Keratinocyte (primary cell): ENCODE measurements at places on chromosomes 4 and X.

DNA sequence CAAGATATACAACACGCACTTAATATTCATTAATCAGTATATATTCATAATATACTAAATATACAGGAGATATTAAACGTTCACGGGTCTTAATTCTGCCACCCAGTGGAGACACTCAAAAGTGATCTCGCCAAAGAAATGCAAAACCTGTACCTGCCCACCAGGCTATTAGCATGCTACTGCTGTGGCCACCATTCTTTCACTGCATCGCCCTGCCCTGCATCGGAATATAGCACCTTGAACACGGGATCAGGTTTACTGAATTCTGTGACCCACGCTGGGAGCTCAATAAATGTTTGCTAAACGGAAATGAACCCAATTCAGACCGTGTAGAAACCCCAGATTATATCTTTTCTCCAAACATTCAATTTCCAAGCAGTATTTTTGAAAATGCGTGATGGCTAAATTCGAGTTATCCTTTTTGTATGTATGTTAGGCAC, 840 bp upstream of the CLCN3 start:
- DNase-seq = no peak

DNA sequence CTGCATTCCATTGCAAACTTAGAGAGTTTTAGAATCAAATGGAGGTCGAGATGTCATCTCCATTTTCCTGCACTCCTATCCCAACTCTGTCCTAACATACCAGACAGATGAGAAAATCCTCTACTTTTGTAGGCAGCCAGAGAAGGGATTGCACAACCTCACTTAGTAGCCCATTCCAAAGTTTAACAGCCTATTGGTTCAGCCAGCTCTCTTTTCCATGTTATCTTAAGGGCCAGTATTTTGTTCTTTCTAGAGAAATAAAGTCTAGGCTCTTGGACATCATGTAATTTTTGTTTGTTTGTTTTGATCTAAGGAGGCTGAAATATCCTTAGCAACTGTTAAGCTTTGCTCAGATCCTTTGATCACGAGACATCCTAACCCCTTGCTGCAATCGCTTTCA, 173.0 kb downstream of the COX18 start:
- no peak for DNase-seq

- DNase-seq = peak; percentile 28
Observed at GRCh38 chr4:24322511-24322910, 261.8 kb downstream of the DHX15 start.

DNA sequence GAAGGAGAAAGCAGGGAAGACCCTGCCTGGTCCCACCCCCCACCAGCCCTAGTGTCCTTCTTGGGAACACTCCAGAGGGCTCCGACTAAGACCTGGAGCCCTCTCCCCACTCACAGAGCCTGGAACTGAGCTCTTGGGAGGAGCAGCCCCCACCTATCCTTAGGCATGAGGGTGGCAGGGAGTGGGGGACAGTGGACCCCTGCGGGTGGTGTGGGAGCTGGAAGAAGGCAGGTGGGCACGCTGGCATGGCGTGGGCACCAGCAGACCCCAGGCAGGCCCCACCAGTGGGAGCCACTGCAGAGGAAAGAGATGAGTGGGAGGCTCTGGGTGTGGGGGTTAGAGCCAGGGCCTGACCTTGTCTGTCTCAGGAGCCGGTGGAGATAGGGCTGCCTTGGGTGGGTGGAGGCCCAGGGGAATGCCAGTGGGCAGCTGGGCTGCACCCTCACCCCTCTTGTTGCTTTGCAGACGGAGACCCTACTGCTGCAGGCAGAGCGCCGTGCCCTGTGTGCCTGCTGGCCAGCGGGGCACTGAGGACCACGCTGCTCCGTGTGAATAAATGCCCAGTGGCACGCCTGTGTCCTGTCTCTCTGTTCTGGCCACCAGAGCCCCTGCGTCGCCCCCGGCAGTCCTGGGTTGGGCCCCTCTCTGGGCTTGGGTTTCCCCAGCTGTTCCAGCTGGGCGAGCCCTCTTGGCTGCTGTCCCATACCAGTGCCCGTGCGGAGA, 15.6 kb upstream of the NAT8L start:
- no peak for DNase-seq

DNA sequence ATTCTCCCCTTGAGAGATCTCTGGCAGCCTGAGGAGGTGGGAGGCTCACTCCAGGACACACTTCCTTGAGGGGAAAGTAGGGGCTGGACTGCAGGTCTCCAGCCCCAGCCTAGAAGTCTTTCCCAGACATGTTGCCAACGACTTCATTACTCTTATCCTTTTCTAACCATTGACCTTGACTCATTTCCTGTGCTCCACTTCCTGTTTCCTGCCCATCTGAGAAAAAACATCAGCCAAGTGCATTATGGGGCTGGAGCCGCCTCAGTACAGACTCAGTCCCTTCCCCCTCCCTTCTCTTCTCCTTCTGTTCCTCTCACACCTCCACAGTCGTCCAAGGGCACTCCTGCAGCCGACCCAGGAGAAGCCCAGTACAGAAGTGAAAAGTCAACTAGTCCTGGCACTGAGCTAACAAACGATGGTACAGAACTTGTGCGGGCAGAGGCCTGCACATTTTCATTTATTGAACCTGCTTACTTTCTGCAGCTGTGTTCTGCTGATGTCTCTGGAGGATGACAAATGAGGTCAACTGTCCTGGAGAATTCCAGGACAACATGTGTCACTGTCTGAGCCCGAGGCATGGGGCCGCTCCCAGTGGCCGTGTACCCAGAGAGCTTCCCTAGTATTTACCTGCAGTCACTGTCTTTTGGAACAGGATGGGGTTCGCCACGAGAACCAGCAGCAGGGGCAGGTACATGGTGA, 20.1 kb downstream of the GPR143 start:
- no peak for DNase-seq

DNA sequence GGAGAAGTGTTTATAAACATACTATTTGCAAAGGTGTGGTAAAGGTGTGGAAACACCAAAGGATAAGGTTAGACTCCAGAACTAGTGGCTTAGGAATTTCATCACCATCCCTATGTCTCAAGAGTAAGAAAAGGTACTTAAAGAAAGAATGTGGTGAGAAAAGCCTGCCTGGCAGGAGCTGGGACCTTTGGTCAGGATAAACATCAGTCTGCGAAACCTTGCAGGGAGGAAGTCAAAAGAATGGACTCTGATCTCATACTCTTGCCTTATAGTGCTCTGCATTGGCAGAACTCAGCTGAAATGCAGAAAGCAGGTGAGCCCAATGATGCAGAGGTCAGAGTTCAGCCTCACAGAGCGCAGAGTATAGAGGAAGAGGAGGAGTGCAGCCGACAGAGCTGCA, 97.2 kb upstream of the NR3C2 start:
- no peak for DNase-seq

DNA sequence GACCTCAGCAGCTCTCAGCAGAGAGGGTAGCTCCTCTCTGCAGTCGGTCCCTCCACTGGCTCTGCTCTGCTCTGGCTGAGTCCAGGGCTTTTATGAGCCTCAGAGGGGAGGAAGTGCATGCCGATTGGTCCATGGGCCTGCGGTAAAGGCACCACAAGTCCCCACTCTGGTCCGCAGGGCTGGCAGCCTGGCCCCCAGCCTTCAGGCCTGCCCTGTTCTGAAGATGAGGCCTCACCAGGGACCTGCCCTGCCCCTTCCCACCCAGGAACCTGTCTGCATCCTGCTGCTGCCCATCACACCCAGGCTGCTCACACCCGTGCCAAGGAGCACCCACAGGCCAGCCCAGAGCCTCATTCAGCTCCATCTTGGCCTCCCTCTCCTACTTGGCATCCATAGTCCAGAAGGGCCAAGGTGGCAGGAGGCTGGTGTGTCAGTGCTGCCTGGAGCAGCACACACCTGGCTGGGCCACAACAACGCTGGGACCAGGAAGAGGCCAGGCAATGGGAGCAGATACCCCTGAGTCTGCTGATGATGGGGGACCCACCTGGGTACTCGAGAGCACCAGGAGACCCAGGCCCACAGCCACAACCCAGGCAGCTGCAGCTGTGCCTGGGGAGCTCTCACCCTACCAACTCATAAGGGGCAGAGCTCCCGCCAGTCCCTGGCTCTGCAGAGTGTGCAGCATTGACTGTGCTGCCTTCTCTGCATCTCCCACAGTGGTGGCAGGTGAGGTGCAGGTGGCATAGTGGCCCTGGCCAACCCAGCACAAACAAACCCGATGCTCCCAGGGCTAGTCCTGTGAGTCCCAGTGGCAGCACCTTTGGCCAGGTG, 191.9 kb upstream of the NUDT6 start:
- no peak for DNase-seq

DNA sequence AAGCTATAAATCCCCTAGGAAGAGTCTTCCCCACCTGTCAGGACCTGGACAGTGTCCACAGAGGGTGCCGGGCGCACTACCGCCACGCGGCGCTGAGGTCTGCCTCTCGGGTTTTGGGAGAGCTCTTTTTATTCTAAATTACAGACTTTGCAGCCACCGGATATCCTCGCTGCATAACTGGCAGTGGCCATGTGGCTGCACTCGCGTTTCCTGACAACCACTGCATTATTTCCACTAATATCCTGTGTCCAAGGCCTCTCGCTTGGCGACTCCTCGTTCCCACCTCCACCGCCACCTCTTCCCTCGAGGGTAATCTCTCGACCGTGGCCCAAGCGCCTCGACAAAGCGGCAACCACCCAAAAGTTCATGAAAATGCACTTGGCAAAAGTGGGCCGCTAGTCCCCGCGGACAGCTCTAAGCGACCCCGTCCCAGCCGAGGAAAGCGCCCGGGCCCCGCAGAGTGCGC, 512 bp upstream of the TMEM131L start:
- DNase-seq = no peak

GRCh38 chr4:40227284-40227683, 30.5 kb downstream of the RHOH start:
- no peak for DNase-seq

- no peak for DNase-seq
Observed at GRCh38 chrX:29299684-29300083, 712.4 kb downstream of the IL1RAPL1 start.

GRCh38 chrX:52576474-52576873, 59.6 kb upstream of the XAGE1B start:
- DNase-seq = no peak

DNA sequence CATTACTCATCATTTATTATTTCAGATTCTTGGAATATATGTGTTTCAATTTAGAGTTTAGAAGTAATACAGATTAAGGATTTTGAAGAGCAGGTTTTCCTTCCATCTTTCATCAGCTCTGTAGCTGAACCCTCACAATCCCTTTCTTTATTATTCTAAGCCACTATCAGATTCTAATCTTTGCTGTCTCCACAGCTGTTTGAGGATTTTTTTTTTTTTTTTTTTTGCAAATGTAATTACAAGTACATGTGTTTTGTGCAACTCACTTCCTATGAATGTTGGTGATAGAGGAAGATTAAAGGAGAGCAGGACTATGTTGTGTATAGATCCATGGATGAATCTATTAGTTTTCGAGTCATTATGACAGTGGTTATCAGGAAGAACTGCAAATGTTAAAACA, 87.4 kb upstream of the TENM3 start:
- no peak for DNase-seq

DNA sequence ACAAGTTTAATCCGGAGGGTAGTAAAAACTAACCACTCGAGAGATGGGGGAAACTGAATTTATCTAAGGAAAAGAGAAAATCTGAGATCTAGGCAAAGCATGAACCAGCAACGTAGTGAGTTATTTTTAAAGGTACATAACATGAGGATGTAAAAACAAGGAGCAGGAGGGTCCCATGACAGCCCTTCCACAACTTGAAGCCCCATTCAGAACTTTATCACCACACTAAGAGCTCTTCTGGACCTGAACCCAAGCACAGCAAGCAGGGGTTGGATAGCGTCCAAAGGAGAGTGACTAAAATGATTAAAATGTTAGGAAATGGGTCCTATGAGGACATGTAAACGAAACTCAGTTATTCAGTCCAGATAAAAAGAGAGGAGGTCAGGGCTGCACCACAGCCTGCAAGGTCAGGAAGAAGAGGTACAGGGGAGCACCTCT, 16.2 kb downstream of the SH3RF1 start:
- no peak for DNase-seq

- DNase-seq = no peak
Observed at GRCh38 chr4:39363773-39364393, 2.3 kb downstream of the RFC1 start.

GRCh38 chrX:2577844-2578466, 77.2 kb upstream of the DHRSX start:
- DNase-seq = no peak

DNA sequence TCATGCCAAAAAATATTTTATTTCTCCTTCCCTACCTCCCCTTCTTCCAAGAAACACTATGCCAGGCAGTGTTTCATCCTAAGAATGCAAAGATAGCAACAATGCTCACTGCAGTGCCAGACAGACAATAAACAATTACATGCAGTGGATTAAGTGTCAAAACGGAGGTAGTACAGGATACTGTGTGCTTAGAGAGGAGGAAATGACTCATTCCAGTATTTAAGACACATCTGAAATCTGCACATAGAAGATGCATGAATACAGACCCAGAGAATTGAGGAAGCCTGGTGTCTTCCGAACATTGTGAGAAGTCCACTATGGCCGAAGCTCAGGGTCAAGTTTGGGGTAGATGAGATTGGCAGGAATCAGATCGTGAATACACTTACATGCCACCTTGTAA, 326.4 kb downstream of the PPP3CA start:
- DNase-seq = peak; percentile 11

GRCh38 chr4:48778431-48779094, 1.5 kb downstream of the FRYL start:
- no peak for DNase-seq

GRCh38 chrX:22095856-22096255, 63.7 kb downstream of the PHEX start:
- DNase-seq = no peak

- no peak for DNase-seq
Observed at GRCh38 chr4:40969501-40969900, 219.7 kb downstream of the NSUN7 start.

- no peak for DNase-seq
Observed at GRCh38 chrX:20063716-20064351, 52.9 kb downstream of the MAP7D2 start.

DNA sequence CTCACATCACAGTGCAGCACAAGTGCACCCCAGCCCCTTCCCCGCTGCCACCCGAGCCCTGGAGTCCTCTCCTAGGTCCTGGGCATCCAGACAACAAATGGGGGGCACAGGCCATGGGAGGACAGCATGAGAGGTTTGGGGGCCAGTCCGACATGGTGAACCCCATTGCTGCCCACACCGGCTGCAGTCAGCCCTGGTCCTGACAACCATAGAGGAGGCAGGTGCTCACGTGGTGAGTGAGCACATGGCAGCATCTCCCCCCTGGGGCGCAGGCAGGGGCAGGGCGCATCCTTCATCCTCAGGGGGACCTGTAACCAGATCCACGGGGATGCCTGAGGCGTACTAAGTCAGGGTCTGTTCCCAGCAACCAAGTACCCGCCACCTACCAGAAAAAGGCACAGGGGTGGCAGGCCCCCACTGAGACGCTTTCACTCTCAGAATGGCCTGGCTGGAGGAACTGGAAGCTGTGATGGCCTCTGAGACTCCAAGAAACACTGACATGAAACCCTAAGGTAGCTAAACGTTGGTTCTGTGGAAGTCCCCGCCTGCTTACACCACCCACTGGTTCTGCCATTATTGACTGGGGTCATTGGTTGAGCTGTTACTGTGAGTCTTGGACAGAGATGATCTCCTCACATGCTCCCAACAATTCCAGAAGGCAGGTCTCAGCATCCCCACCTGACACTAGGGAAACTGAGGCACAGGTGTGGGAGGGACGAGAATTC, 6.5 kb downstream of the ZFYVE28 start:
- DNase-seq = no peak

- no peak for DNase-seq
Observed at GRCh38 chr4:100826067-100826466, 308.2 kb upstream of the EMCN start.
